ENCODE measurements at places on chromosomes 7 and 10.

GRCh38 chr10:71241830-71242621, 29.7 kb downstream of the UNC5B start:
- no peak for DNase-seq

DNA sequence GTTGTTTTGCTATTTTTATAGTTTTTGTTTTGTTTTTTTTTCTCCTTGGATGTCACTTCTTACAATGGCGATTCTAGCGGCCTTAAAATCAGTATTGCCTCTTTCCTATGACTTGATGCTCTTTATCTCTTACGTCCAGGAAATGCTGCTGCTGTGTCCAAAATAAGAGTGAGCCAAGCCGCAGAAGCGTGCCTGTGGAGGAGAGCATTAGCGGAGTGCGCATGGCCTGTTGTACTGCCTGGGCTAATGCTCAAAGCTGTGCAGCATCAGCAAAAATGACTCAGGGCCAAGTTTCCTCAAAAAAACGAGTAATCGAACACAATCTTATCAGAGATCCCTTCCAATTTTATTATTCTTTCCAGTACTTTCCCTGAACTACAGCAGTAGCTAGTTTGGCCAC, 18.5 kb upstream of the GAD2 start:
- no peak for DNase-seq

DNA sequence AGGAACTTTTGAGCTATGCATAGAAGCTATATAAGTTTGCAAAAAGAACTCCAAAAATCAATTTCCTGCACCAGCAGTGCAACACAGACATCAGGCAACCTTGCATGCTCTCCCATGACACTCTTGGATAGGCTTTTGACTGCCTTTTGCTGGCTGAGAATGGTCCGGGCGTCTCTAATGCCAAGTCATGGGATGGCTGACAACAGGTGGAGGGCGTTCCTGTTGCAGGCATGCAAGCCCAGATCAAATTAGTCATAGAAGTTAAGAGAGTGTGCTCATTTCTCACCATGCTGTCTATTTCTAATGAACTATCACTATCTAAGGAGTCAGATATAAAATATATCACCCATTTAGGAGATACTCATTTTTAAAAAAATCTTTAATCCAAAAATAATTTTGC, 8.4 kb downstream of the PLCE1 start:
- no peak for DNase-seq

- DNase-seq = no peak
Observed at GRCh38 chr10:131584287-131584686, 272.8 kb upstream of the TCERG1L start.

DNA sequence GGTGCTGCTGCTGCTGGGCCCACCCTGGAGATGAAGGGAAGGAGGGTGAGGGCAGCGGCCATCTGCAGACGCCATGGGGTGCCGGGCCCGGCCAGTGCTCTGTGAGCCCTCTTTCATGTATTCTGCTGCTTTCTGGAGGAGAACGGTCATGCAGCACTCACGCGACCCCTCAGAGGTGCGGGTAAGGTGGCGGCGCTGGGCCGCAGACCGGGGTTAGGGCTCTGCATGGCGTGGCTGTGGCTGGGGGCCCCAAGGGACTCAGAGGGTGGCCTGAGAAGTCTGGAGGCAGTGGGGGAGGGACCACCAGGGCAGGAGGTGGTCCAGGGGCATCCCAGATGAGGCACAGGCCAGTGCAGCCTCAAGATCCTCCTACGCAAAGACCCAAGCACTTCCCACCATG, 275.5 kb downstream of the ELFN1 start:
- DNase-seq = no peak

- no peak for DNase-seq
Observed at GRCh38 chr7:36787933-36788378, 63.7 kb upstream of the AOAH start.

DNA sequence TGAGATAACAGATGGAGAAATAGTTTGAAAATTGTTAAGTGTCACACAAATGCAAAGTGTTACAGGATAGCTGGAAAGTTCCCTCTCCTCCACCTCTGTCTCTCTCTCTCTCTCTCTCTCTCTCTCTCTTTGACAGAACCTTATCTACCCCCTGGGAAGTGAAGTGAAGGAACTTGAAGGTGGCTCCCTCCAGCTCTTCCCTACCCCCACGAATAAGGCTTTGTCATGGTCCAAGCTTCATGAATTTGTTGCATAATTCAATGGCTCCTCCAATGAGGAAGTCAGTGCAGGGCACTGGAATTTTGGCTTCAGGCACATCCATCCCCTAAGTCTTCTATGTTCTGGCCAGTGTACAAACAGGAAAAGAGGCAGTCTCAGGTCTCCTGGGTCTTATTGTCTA, 66.4 kb downstream of the CDHR3 start:
- DNase-seq = no peak

DNA sequence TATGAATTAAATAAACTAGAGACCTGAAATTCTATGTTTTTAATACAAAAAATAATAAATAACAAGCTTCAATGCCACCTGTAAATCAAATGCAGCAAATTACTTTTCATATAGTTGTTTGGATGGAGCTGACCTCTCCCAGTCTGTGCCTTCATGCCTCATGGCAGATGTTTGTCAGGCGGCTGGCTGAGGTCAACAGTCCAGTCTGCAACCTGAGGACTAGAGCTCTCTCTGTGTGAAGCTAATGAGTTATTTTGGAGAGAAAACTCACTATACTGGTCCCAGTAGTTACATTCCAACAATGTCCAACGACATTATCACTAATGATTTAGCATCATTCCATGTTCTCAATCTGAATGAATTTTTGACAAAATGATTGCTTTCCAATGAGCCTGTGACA, 746.2 kb upstream of the POM121L12 start:
- DNase-seq = no peak
